HTR-8/SVneo (cell line): ENCODE measurements at places on chromosomes 7 and 10.

DNA sequence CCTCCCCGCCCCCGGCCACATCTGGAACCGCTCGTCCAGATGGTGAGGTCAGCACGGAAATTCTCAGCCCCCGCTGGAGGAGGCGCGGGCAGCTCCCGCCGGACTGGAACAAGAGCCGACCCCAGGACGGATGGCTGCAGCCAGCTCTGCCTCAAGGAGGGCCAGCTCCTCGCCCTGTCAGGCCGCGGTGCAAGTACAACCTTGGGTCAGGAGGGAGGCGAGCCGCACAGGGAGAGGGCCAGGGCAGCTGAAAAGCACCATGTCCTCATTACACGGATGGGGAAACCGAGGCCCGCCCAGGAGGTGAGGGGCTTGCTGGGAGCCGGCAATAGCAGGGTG is 3.8 kb upstream of the GRIFIN start:
- DNase-seq = no peak

DNA sequence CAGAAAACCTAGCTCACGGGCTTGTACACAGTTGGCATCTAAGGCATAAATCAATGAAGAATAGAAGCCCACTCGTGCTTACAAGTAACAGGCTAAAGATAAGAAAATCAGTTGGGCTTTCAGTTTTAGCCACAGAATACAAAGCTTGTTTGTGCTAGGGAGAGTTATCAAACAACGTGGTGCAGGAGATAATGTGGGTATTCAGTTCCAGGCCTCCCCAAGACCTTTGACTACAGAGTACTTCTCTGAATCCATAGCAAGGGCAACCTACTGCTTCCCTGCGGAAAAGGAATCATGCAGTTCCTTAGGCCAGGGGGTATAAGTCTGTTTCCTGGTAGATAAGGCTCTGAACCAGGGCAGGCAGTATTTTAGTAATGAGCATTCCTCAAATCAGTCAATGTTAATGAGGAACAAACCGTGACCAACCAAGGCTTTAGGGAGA is 219.5 kb upstream of the CSTF2T start:
- DNase-seq = no peak

GRCh38 chr10:23037152-23037551 is 58.2 kb upstream of the MSRB2 start:
- DNase-seq = no peak

DNA sequence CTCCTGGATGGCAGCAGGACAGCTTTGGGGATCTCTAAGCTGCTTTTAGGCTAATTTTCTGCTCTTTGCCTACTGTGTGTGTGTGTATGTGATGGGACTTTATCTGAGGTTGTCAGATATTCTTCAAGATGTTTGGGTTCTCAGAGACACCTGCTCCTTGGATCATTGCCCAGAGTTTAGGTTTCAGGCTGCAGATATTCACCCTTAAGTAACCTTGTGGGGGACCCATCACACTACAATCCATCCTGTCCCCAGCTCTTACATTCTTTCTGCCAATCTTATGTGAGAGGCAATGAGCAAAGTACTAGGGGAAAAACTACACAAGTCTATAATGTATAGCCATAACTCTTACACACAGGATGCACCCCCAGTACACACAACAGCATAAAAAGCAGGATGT is 263.0 kb upstream of the ZWINT start:
- DNase-seq = no peak

DNA sequence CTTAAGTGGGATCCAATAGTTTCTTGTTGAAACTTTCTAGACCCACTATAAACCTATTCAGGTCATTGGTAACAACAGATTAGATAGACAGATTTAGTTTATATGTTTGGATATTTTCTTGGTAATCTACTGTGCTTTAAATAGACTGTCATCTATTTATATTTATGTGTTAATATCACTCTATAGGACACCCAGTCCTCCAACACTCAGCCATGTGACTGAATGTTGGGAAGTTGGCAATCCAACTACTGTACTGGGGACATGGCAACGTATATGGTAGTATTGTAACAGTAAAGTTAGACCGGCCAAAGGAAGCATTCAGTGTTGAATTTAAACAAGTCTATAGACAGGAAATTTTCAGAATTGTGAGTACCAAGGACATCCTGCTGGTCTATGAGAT is 42.6 kb upstream of the HECTD2 start:
- no peak for DNase-seq
